A549 treated with CpdA at 1 μM for 4 hours (cell line): ENCODE measurements at places on chromosomes 2 and 18. TPM values are rescaled to one million over a fixed set of nuclear protein-coding genes. Genes with fewer than 3 reads are reported as not detected.

The SAG gene
- total RNA-seq, result not detected in 5 replicates

The CCDC141 gene
- total RNA-seq, result not detected in 5 replicates

The SCN9A gene
- total RNA-seq, result 2.8 to 6.1 TPM (median 5.1 TPM) in 5 replicates

The SCTR gene
- not detected in 5 replicates for total RNA-seq

The GTF2A1L gene
- not detected in 5 replicates for total RNA-seq

The CHRND gene
- not detected in 5 replicates for total RNA-seq

The EIF4E2 gene
- 89.4 to 249 TPM (median 97.4 TPM) in 5 replicates for total RNA-seq

The ARL5A gene
- 20.1 to 26.9 TPM (median 22.8 TPM) in 5 replicates for total RNA-seq

The ALK gene
- 0.06 TPM in 1 of 5 replicates, not detected in the others for total RNA-seq

The SLC11A1 gene
- total RNA-seq, result 0.24 to 0.63 TPM (median 0.35 TPM) in 5 replicates
